CD4-positive, alpha-beta T cell treated with Interleukin-15 for 1 hour (primary cell): ENCODE measurements at places on chromosomes 3 and 15.

DNA sequence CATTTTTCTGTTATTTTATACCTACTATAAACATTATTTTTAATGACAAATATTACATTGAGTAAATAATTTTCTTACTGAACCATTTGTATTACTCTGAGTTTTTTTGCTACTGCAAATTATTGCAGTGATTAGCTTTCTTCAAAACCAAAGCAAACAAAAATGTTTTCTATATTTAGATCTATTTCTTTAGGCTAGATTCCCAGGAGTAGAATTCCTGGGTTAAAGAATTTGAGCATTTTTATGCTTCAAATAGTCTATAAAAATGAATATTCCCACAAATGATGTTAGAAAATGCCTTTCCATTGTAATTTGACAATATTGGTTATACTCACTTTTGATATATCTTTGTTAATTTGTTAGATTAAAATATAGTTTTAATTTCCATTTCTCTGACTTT lies 76.8 kb downstream of the LEKR1 start:
- no peak for DNase-seq

GRCh38 chr3:146100825-146101444 lies 60.0 kb downstream of the PLOD2 start:
- no peak for DNase-seq

DNA sequence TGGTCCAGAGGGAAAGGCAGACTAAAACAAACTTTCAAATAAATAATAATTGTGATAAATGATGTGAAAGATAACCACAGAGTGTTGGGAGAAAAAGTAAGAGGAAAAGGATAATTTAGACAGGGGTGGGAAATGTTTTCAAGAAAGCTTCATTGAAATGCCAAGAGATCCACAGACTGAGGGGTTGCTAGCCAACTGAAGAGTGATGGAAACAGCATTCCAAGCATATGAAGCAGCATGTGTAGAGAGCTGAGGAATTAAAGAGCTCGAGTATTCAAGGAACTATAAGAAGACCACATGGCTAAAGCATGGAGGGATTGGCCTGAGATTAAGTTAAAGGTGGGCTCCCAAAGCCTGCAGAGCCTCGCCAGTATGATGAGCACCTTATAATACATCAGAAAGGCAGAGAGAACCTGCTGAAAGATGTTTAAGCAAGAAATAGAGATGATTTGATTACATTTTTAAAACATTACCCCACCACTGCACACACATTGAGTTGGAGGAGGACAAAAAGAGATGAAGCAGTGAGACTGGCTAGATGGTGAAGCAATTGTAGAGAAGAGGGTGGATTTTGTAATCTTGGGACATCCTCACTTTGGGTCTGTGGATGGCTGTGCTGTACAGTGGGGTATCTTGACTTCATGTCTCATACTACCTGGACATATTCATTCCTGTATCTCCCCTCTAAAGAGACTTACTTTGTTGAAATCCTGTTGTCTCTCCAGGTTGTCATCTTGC lies 100.8 kb downstream of the STAC start:
- no peak for DNase-seq

GRCh38 chr3:167653760-167654159 lies at the start of gene WDR49:
Gene WDR49, minus strand, starts transcription at chr3:167653942. Its CDS starts 517 bp downstream, at chr3:167653425.
- DNase-seq, result no peak

DNA sequence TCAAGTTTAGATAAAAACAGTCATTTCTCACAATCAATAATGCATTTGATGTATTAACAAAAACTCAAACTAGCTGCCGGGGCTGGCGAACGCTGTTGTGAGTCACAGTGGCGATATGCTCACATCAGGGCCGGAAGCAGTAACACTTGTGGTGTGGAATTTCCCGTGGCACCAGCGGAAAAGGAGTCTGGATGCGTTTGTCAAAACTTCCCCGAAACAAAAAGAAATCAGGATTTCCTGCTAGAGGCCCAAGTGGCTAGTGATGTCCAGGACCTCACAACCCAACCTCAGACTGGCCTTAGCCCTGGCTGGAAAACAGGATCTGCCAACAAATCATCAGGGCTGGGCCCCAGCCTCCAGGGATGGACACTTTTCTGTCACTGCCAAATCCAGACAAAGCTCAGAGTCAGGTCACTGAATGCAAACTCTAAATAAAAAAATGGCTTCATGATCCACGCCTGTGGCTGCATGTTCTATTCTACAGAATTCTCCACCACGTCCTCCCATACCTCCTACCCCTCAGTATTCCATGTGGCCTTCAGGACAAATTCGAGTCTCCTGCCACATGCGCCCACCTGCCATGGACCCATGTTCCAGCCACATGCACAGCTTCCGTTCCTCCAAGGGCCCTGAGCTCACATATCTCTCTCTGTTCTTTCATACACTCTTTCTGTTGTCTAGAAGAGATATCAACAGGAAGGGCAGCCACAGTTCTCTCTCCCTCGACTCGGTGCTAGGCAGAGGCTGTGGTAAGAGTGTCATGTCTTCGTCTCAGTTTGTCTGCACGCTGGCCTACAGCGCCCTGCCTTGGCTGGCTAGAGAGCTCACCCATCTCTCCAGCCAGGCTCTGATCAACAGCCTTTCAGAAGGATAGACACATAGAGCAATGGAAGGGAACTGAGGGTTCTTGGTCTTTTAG lies 35.4 kb downstream of the EHD4 start:
- peak; percentile 84 for DNase-seq

- DNase-seq, result no peak
Measured at GRCh38 chr15:84684092-84684491, 26.1 kb upstream of the NMB start.

GRCh38 chr15:90154861-90155626 lies 46.1 kb upstream of the SEMA4B start:
- no peak for DNase-seq

- DNase-seq, result no peak
Measured at GRCh38 chr3:106642161-106642560, 735.1 kb upstream of the CCDC54 start.

- no peak for DNase-seq
Measured at GRCh38 chr3:26437678-26438077, 184.9 kb upstream of the LRRC3B start.

- DNase-seq, result no peak
Measured at GRCh38 chr3:43790060-43790459, 99.3 kb downstream of the ABHD5 start.

GRCh38 chr3:173733029-173733652 lies 335.6 kb downstream of the NLGN1 start:
- no peak for DNase-seq

DNA sequence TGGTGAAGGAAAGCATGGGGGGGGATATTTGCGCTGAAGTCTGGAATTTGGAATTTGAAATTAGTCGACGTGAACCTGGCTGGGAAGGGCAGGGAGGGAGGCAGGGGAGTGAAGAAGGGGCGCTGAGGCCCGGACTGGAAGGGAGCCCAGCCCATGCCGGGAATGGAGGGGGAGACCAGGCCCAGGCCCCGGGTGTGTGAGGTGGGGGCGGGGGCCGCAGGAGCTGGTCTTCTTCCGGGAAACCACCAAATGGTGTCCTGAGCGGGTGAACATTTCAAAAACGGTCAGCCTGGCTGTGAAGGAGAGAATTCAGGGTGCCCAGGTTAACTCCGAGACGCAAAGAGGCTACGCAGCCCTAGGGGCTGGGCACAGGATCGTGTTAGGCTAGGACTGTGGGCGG lies 497 bp upstream of the PRR20G start:
- no peak for DNase-seq

DNA sequence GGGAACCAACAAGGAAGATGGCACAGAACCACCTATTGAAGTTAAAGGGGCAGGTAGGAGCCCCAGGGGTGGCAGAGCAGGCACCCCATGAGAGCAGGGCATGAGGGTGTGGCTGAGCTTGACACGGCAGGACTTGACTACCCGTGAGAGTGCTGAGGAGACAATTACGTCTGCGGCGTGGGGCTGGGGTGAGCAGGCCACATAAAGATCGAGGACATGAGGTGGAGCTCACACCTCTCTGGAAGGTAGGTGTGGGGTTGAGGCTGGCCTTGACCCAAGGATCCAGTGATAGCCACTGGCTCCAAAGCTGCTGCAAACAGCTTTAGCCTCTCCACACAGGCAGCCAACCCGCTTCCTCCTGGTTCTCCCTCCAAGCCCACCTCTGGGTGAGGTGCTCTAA lies 64.5 kb downstream of the PCSK6 start:
- DNase-seq, result no peak

DNA sequence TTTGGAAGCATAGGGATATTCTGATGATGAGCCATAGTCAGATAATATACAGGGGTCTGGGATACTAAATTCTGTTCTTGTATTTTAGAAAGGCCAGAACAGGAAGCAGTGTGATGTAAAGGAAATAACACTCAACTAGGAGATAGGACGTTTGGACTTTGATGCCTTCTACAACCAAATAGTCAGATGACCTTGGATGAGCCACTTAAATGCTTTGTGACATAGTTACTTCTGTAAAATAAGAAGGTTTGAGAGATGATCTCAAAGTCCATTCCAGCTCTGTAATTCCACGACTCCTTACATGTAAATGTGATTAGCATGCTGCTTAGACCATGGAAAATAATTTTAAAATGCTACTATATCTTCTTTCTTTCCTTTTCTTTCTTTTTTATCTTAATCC lies 29.5 kb upstream of the CCDC54 start:
- no peak for DNase-seq

DNA sequence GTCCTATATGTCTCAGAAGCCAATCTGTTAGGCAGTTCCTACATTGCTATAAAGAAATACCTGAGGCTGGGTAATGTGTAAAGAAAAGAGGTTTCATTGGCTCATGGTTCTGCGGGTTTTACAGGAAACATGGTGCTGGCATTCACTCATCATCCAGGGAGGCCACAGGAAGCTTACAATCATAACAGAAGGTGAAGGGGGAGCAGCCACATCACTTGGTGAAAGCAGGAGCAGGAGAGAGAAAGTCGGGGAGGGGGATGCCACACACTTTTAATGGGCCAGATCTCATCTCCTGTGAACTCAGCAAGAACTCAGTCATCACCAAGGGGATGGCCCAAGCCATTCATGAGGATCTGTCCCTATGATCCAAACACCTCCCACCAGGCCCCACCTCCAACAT lies 9.1 kb downstream of the SLC49A4 start:
- DNase-seq, result no peak

- no peak for DNase-seq
Measured at GRCh38 chr3:108223928-108224327, 1.7 kb upstream of the IFT57 start.

GRCh38 chr15:70528816-70529215 lies 234.5 kb downstream of the UACA start:
- no peak for DNase-seq

- DNase-seq, result peak; percentile 72
Measured at GRCh38 chr3:195895078-195895860, 13.1 kb downstream of the TNK2 start.

GRCh38 chr3:179885950-179886349 lies 150.8 kb downstream of the PEX5L start:
- DNase-seq, result no peak

DNA sequence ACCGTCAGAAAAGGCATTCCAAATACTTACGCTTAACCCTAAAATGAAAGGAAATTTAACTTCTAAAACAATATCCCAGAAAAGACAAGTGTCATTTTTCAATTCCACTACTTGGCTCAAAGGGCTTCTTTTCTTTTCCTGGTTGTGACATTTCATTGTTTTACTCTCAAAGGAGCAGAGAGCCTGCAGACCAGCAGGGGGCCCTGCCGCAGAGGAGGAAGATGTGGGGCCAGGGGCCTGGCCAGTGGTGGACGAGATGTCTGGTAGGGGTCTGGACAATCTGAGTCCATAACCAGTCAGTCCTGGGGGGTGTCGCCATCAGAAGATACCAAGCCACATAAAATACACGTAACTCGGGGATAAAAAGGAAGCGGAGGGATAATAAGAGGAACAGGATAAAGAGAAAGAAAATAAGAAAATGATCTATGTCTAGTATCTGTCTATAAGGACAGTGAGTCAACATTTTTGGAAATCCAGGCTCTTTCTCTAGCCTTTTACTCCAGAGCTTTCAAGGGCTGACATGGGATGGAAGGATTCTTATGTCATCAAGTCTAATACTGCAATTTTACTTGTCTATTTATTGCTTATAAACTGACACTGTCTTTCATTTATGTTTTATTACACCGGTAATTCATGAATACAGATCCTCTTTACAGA lies 54.2 kb upstream of the ARHGEF3 start:
- peak; percentile 24 for DNase-seq

DNA sequence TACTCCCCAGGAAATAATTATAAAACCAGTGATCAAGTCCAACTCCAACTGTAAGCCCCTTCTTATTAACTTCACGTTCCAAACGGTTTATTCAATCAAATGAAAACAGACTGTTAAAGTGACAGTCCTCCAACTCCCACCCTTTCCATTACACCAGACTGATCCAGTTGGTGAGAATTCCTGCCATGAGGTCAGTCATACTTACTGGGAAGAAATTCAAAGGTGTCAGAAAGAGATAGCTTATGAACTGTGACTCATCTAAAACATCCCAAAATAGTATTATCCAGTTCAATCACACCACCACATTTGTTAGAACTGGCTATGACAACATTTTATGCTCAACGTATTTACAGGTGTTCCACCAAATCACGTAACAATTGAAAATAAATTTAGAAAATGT lies 19.5 kb downstream of the SMARCC1 start:
- no peak for DNase-seq

GRCh38 chr15:58269455-58270414 lies 131.6 kb downstream of the AQP9 start:
- peak; percentile 25 for DNase-seq

DNA sequence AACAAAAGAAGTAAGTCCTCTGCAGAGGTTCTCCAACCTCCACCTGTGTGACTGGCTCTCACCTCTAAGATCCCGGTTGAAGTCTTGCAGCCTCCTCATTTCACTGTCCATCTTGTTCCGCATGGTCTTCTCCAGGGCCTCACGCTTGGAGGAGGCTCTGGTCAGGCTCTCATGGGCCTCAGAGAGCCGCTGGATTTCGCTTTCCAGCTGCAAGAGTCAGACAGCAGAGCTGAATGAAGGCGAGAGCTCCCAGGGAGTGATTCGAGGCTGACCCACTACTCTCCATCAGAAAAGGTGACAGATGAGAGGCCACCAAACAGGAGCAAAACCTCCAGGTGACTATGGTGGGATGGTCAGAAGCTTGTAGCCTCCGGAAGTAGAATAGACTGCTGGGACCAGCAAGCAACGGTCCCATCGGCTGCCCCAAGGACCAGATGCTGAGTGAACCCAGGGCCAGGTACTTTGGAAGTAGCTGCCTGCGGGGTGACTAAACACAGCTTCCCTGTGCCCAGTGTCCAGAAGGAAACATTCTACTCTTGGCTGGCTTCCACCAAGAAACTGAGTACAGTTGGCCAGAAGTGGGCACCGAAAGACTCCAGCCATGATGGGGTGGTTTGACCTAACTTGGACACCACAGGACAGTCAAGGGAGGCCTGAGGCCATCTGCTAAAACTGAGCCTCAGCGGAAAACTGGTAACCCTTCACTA lies 7.9 kb downstream of the AMOTL2 start:
- peak; percentile 5 for DNase-seq

DNA sequence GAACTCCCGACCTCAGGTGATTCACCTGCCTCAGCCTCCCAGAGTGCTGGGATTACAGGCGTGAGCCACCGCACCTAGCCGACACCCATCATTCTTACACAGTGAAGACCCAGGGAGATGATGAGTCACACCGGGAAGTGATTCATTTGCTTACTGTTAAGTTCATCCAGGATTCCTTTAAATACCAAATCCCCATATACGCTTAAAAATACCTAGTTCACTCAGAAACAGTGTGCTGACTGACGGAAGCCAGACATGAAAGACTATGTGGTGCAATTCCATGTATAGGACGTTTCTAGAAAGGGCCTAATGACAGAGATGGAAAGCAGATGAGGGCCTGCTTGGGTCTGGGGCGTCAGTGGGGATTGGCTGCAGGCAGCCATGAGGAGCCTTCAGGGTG lies 75.2 kb downstream of the APBA2 start:
- DNase-seq, result no peak

- no peak for DNase-seq
Measured at GRCh38 chr15:92661069-92661468, 5.5 kb upstream of the FAM174B start.

GRCh38 chr3:112546216-112546759 lies 15.5 kb downstream of the ATG3 start:
- DNase-seq, result no peak
